ENCODE measurements at places on chromosomes 2 and 18.
A peak's percentile ranks its signal among the peaks of the same experiment; 100 is the strongest.

- DNase-seq, result peak; percentile 23
These were observed 139.3 kb downstream of the KLHL29 start for GRCh38 chr2:23524261-23524706.

DNA sequence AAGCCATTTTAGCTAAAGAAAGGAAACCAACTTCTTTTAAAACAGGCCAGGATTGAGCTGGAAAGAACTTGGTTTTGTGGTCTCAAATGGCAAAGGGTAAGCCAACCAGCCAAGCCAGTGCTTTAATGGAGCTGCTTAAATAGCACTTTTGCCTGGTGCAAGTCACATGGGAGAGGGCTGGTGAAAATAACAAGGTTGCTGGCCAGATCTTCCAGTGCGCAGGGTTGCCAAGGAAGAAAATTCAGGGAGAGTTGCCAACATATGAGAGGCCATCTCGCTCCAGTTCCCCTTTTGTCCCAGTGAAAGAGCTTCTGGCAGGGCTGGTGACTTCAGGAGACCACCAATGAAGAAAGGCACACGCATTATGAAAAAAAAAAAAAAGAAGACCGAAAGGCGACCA lies 57.3 kb downstream of the IRS1 start:
- DNase-seq, result no peak

DNA sequence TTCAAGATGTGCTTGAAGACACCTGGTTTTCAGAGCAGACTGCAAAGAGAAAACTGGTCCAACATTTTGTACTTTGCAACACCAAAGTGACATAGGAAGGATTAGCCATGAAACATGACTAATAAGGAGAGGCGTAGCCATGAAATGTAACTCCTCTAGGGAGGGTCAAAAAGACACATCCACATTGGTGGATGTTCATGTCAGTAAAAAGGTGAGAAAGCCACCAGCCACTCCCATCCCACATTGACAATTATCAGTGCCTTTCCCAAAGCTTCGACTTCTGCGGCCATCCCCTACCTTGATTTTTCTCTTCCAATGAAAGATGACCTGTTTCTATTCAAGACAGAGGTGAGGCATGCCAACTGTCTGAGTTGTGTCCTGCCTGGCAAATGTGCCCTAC lies 223.2 kb downstream of the ALK start:
- DNase-seq, result no peak

DNA sequence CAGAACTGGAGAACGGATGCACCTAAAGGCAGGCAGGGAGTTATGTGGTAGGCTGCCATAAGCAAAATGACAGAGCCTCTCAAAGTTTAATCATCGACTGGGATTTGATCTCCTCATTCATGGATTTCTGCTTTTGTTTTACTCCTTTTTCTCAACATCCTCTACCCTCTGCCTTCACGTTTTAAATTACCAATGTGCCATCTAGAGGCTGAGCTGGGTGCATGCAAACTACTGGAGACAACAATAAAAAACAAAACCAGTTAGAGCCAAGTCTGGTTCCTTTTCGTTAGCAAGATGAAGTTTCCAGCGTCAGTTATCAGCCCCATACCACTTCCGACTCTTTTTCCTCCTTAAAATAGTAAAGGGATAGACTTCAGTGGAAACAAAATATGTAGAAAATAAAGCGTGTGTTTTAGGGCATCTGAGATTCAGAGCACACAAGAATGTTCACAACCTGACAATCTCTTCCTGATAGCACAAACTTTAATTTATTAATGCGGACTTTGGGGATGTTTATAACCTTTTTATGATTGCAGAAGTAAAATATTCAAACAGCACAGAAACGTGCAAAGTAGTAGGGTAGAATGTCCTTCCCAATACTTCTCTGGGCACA lies 117.0 kb downstream of the LAMA1 start:
- peak; percentile 25 for DNase-seq

DNA sequence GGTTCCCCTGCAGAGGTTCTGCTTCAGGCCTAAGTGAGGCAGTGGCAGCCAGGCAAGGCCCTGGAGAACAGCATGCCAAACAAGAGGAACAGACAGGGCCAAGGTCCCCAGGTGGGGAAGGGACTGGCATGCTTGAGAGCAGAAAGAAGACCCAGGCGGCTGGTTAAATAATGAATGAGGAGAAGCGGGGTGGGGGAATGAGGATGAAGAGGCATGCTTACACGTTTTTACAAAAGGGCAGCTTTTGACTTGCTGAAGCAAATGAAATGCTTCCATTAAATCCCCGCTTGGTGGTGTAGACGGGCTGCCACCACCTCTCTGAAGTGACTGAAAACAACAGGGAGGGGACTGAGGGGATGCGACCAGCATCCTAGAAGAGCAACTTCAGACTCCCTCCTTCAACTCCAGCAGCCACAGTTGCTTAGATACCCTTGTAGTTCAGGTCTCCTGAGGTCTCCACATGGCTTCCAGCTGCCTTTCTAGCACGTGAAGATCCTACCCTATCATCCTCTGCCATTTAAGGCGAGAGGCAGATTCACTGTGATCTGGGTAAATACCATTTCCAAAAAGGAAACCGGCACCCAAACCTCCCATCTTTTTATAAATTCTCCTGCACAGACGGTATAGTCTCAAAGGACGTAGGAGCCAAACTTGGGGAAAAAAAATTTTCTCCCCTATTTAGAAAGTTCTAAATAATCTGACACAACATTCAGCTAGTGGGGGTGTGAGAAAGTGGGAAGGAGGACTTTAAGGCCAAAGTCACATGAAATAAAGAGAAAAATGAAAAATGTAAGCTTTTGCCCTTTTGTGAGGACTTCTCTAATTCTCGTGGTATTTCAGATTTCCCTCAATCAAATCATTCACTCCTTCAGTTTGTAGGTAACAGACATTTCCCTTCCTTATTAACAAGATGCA lies 65.6 kb downstream of the CACNB4 start:
- no peak for DNase-seq
